GM12864 (cell line): ENCODE measurements at places on chromosomes 5 and 9.

DNA sequence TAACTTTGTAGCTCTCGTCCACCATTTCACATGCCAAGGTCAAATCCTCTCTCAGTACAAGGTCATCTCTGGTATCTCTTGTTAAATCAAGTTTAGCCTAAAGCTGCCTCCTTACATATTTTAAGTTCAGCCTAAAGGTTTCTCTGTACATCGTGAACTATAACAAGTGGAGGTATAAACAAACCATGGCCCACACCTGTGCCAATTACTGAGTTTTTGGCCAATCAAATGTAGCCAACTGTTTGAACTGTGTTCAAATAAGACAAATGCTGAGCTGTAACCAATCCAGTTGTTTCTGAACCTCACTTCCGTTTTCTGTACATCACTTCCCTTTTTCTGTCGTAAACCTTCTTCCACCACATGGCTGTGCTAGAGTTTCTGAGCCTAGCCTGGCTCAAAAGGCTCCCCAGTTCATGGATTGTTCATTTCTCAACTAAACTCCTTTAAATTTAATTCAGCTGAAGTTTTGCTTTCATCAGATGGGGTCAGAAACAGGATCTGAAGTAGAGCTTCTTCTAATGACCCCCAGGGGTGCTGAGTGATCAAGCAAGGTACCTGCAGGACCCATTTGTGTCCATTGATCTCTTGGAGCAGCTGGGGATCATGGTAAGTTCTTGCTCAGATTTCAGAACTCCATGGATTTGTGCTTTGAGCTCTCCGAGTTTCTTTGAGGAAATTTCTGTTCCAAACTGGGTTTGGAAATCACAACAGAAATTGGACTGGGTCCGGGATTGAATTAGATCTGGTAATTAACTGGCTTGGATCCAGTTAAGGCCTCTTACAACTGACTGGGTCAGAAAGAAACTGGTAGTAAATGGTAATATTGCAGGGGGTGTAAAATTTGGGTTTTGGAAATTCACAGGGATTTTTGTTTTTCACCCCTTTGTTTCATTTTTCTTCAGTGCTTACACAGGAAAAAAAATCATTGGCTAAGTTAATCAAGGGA, 11.0 kb upstream of the NANS start:
- peak; percentile 93 for DNase-seq

- no peak for DNase-seq
These were observed 27.8 kb downstream of the GSN start for GRCh38 chr9:121295662-121296191.

DNA sequence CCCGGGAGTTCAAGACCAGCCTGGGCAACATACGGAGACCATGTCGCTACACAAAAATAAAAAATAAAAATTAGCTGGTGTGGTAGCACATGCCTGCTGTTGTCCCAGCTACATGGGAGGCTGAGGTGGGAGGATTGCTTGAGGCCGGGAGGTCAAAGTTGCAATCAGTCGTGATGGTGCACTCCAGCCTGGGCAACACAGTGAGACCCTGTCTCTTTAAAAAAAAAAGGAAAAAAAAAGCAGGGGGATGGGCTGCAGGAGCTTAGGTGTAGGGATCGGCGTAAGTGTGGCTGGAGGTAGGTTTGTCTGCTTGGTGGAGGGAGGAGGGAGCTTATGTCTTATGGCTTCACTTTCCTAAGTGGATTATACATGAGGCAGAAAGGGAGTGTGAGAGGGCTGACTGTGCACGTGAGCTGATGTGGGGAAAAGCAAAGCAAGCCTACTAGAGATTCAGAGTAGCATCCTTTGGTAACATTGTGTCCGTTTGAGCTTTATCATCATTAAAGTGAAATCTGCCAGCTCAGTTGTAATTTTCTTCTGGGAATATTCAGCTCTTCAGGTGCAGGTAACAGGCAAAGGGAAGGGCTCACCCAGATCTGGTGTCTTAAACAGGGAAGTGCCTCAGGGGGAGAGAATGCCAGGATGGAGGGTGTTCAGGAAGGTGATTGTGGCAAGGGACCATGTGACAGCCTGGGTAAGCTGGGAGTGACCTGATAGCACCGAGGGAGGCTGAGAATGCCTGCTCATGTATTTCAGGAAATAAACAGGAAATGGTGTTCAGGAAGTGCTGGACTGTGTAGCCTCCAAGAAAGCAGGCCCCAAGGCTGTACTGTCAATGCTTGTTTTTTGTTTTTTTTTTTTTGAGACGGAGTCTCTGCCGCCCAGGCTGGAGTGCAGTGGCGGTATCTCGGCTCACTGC, 17.6 kb upstream of the SETX start:
- DNase-seq = no peak

DNA sequence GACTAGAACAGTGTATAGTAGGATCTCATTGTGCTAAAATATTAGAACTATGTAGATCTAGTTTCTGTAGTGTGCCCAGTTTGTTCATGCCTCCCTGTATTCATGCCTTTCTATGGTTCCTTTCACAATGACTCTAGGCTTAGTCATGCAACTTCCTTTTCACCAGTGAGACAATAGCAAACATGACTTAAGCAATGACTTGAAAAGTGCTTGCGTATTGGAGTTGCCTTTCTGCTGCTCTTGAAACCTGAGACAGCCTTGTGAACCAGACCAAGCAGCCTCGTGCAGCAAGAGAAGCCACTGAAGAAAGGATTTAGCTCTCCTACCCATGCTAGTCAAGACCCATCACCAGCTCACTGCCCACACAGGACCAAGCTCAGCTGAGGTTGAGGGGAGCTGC, 294.5 kb upstream of the TAS2R1 start:
- peak; percentile 35 for DNase-seq

DNA sequence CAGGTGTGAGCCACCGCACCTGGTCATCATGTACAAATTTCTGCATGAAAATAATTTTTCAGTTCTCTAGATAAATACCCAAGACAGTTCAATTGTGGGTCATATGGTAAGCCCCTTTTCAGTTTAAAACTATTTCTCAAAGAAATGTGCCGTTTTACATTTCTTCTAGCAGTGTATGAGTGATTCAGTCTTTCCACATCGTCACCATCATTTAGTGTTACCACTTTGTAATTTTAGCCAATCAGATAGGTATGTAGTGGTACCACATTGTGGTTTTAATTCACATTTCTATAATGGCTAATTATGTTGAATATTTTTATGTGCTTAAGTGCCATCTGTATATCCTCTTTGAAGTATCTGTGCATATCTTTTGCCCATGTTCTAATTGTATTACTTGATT, 163.1 kb downstream of the AOPEP start:
- DNase-seq = no peak

DNA sequence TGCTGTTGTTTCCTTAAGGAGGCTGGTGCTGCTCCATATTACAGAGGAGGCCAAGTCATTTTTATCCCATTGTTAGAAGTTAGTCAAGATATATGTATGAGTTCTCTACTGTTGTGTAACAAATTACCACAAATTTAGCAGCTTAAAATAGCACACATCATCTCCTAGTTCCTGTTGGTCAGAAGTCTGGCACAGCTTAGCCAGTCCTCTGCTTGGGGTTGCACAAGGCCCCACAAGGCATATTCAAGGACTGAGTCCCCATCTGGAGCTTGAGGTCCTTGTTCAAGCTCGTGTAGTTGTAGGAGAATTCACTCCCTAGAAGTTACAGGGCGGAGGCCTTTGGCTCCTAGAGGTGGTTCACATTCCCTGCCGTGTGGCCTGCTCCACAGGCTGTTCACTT, 14.7 kb downstream of the MTAP start:
- DNase-seq = no peak

- no peak for DNase-seq
These were observed 15.4 kb upstream of the CERCAM start for GRCh38 chr9:128405077-128405779.

- DNase-seq = no peak
These were observed 52.4 kb upstream of the HMHB1 start for GRCh38 chr5:143759396-143760130.

GRCh38 chr5:17727098-17727497, 92.8 kb downstream of the TAF11L14 start:
- DNase-seq = no peak

- no peak for DNase-seq
These were observed 420.4 kb downstream of the CETN3 start for GRCh38 chr5:89988998-89989655.

DNA sequence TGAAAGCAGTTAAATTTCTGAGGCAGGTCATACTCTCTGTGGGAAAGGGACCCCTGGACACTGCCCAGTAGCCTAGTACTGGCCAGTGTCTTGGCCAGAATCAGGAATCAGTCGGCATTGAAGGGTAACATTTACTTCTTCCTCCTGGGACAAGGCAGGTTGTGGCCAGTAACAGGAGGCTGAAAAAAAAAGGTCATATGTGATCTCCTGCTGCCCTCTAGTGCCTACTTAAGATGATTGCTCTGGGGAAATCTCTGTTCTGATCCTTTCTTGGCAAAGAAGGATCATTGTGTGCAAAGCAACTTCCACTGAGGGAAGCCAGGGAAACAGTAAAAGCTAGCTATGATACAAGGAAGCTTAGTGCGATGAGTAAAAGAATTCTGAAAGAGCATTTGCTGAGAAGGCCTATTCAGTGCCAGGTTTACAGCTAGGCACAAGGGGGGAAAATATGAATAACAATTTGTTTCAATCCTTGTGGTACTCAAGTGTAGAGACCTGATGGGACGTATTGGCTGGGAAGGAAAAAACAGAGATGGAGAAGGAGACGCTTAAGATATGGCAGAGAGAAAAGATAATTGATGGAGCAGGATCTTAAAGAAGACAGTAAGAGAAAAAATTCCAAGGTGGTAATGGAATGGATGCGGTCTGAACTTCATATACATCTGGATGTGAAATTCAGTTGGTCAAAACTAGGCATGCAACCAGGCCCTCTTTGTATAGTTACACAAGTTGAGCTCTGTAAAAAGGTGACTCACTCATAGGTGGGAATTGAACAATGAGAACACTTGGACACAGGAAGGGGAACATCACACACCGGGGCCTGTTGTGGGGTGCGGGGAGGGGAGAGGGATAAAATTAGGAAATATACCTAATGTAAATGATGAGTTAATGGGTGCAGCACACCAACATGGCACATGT, 25.8 kb upstream of the TRIM32 start:
- DNase-seq = no peak

DNA sequence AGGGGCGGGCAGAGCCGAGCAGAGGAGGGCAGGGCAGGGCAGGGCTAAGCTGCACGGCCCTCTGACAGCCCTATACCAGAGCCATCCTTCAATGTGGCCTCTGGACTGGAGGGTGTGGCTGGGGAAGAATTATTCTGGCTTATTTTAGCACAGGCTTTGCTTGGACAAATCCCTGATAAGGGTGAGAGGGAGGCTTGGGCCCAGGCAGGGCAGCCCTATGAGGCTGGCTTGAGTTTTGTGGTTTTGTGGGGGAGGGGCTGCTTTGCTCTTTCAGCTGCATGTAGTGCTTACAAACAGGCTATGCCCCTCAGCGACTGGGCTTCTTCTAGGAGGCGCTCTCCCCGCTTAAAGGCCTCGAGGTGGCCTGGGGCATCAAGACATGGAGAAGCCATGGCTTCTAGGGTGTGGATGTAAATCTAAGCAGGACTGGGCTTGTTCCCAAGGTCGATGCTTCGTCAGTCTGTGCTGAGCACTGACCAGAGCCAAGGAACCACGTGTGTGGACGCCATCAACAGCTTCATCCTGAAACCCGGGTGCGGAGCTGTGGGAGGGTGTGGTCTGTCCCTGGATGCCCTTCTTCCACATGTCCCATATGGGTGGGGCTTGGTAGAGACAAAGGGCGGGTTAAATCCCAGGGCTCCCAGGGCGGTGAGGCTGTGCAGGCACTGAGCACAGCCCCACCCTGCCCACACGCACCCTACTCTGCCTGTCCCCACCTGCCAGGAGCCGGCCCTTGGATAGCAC, 45.7 kb upstream of the IPPK start:
- no peak for DNase-seq

GRCh38 chr5:172502969-172503368, 48.6 kb upstream of the SH3PXD2B start:
- no peak for DNase-seq

DNA sequence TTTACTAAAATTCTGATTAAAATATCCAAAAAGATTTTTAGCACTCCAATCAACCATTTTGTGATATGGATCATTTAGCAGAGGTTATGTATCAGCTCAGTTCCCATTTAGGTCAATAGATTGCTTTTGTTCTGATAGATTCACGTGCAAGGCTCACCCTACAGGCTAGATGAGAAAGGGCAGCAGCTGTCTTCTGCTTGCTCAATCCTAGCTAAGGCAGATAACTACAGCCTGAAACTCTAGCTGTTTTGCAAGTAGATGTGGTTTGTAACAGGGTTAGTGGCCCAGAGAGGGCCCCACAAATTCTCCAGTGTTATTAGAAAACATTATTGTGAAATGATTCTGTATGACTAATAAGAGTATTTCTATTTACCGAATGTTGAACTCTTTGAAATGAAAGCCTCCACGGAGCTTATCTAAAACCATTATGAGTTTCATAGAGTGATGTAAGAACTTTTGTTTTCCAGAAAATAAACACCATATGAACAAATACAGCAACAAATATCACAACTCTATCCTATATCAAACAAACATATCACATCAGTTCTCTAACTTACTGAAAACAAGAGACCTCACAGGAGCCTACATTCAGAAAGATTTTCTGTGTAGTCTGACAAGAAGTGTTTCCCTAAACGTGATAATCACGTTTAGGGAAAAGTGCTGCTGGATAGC, 841.9 kb upstream of the ACO1 start:
- peak; percentile 82 for DNase-seq

GRCh38 chr5:17105744-17106418, 111.5 kb upstream of the BASP1 start:
- no peak for DNase-seq

- DNase-seq = no peak
These were observed 130.8 kb downstream of the C9orf152 start for GRCh38 chr9:110076894-110077725.

- DNase-seq = no peak
These were observed 140.8 kb upstream of the RASA1 start for GRCh38 chr5:87126869-87127268.

DNA sequence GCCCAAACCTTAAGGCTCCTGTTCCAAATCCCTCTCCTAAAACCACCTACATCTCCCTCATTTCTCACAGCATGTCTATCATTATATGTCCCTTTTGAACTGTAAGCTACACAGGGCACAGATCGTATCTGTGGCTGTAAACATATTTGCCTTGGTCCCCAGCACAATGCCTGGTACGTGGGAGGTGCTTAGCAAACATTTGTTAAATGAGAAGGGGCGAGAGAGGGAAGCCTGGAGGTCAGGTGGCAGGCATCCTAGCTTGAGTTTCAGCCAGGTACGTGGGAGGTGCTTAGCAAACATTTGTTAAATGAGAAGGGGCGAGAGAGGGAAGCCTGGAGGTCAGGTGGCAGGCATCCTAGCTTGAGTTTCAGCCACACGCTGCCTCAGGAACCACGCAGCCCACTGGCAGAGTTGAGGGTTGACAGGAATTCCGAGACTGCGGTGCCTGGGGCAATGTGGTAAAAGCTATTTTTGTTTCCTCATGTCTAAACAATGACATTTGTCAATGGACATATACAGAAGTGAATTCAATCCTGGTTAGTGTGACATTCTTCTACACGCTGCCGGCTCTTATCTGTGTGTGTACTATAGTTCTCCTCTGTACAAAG, 113.6 kb downstream of the EFNA5 start:
- no peak for DNase-seq

DNA sequence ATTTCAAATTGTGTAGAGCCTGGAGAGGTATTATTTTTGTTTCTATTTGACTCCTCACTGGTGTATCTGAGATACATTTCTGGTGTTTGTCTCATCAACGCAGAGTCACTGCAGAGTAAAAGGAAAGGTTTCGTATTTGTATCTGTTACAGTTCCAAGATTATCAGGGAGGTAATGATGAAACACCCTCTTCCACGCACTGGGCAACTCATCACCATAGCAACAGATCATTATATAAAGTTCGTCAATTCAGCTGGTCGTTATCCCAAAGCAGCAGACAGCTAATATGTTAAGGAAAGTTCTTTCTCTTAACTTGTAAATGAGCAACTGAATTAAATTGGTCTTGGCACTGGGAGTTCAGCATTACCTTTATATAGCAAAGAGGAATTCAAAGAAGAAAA, 513.5 kb downstream of the MTRR start:
- no peak for DNase-seq
